Fibroblast of the aortic adventitia (primary cell): ENCODE measurements at places on chromosomes 6 and 20.

DNA sequence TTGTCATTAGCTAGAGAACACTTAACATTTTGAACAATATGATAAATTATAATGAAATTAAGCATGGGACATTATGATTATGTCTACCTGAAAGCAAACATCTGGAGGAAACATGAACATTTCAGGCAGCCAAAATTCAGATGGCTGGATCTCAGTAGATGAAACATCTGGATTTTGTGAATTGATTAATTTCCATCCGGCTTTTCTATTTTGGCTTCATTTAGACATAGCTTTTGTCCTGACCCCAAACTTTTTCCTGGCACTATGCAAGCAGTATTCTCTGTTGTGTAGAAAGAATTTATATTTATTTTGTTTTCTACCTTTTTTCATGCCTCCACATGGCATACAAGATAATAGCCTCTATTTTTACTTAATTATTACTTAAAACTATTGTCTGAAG, 186.3 kb downstream of the OGFRL1 start:
- no peak for DNase-seq

GRCh38 chr20:13526551-13526950, 112.2 kb downstream of the TASP1 start:
- DNase-seq, result no peak

DNA sequence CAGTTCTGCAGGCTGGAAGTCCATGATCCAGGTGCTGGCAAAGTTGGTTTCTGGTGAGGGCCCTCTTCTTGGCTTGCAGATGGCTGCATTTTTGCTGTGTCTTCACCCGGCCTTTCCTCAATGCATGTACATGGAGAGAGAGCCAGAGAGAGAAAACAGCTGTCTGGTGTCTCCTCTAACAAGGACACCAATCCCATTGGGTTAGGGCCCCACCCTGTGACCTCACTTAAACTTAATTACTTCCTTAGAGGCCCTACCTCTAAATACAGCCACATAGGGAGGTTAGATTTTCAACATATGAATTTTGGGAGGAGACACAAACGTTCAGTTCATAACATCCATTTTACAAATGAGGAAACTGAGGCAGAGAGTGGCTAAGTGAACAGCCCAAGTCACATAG, 202.4 kb downstream of the ZMYND8 start:
- no peak for DNase-seq

DNA sequence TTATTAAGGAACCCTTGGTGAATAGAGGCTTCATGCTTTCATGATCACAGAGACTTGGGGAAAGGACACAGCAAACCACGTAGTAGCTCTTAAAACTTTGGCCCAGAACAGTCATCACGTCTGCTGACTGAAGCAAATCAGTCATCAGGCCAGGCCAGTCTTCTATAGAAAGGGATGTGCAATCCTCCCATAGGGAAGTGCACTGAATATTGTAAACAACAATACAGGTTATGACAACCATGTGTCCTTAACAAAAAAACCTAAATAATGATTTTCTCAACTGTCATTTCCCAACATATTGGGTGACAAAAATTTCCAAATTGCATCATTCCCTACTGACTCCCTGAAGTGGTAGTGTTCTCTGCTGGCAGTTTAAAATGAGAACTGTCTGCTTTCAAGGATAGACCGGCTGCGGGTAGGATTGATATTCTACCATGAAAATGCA, 388.2 kb upstream of the CITED2 start:
- no peak for DNase-seq
